CD8-positive, alpha-beta memory T cell (primary cell): ENCODE measurements at places on chromosomes 11 and 22.

DNA sequence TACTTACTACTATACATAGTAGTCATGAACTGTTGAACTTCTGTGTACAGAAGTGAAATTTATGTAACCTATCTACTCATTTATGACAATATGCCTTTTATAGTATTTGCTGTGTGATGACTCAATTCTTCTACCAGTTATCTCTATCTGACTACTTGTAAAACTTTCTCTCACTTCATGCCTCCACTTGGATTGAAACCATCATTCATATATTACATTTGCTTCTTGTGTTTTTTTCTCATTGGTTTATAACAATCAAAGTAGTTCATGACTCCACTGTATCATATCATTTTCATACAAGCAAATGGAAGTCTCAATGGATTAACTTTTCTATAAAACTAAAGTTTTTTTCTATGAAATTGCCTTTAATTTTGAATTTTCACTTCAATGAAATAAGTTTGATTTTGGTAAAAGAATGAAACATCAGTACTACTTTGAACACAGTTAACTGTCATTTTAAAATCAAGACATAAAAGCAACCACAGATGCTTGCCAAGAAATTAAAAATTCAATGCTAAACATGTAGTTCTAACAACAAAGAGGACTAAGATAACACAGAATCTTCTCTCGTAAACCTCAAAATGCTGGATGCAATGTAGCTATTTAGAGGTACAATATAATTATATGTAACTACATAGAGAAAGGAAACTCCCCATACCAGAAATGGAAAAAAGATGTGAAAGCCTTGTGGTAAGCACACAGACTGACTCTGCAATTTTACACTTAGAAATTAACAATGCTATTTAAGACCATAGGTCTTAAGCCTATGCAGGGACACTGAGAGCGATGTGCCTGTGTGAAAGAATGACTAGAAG is 27.6 kb upstream of the EXPH5 start:
- no peak overlapping the region for H3K27ac ChIP-seq
- DNase-seq, result no peak
- H3K27me3 ChIP-seq, result no peaks in the 10 kb centered on the region
- no peaks in the 10 kb centered on the region for H3K4me1 ChIP-seq
- no peaks in the 10 kb centered on the region for H3K36me3 ChIP-seq

GRCh38 chr11:128098781-128099180 is 488.6 kb downstream of the ETS1 start:
- H3K27ac ChIP-seq, result no peak overlapping the region
- H3K4me3 ChIP-seq, result no peak overlapping the region
- H3K4me1 ChIP-seq, result no peaks in the 10 kb centered on the region
- H3K27me3 ChIP-seq, result no peaks in the 10 kb centered on the region
- no peaks in the 10 kb centered on the region for H3K36me3 ChIP-seq

- DNase-seq, result no peak
- peaks cover 13% of the 10 kb centered on the region for H3K27me3 ChIP-seq
- H3K4me1 ChIP-seq, result no peaks in the 10 kb centered on the region
These were observed 11.0 kb upstream of the NECTIN1 start for GRCh38 chr11:119739975-119740374.

GRCh38 chr11:8329336-8329735 is 65.7 kb upstream of the LMO1 start:
- no peak overlapping the region for H3K4me3 ChIP-seq
- H3K27ac ChIP-seq, result no peak overlapping the region
- no peaks in the 10 kb centered on the region for H3K36me3 ChIP-seq
- no peak for DNase-seq
- no peaks in the 10 kb centered on the region for H3K4me1 ChIP-seq

DNA sequence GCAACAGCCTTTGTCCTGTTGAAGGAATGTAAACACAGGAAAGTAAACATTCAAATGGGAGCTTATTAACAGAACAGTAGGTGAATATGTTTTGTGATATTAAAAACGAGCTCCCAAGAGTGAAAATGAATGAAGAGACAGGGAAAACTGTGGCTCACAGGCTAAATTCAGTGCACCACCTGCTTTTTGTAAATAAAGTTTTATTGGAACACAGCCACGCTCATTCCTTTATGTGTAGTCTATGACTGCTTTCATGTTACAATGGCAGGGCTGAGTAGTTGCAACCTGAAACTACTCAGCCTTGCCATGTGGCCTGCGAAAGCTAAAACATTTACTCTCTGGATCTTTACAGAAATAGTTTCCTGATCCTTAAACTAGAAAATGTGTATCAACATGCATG is 136.9 kb downstream of the MYO18B start:
- no peak overlapping the region for H3K27ac ChIP-seq
- H3K27me3 ChIP-seq, result no peaks in the 10 kb centered on the region
- no peak overlapping the region for H3K4me3 ChIP-seq
- no peak for DNase-seq

GRCh38 chr11:102184269-102184987 is 74.2 kb downstream of the YAP1 start:
- H3K4me3 ChIP-seq, result no peak overlapping the region
- no peaks in the 10 kb centered on the region for H3K4me1 ChIP-seq
- H3K27me3 ChIP-seq, result no peaks in the 10 kb centered on the region
- H3K36me3 ChIP-seq, result no peaks in the 10 kb centered on the region
- no peak overlapping the region for H3K27ac ChIP-seq
- DNase-seq, result no peak

DNA sequence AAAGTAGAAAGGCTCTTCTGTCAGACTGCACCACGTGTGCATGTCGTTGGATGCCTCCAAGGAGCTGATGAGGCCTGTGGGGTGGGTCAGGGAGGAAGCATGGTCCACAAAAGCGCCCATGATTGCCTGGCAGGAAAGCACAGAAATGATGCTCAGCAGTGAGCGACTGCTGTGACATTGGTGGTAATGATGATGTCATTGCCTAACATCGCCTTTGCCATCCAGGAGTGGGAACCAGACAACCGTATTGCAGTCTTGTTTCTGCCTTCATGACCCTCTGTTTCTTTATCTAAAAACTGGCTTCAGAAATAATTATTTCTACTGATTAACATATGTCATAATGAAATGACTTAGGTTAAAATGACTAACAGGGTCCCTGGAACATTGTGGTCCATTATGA is 477.8 kb upstream of the B3GAT1 start:
- H3K4me1 ChIP-seq, result no peaks in the 10 kb centered on the region
- H3K4me3 ChIP-seq, result no peak overlapping the region
- no peak overlapping the region for H3K27ac ChIP-seq

- H3K4me3 ChIP-seq, result no peak overlapping the region
- no peaks in the 10 kb centered on the region for H3K4me1 ChIP-seq
- no peaks in the 10 kb centered on the region for H3K27me3 ChIP-seq
- peaks cover 8% of the 10 kb centered on the region for H3K36me3 ChIP-seq
- no peak overlapping the region for H3K27ac ChIP-seq
These were observed 21.5 kb downstream of the C11orf58 start for GRCh38 chr11:16759857-16760508.

DNA sequence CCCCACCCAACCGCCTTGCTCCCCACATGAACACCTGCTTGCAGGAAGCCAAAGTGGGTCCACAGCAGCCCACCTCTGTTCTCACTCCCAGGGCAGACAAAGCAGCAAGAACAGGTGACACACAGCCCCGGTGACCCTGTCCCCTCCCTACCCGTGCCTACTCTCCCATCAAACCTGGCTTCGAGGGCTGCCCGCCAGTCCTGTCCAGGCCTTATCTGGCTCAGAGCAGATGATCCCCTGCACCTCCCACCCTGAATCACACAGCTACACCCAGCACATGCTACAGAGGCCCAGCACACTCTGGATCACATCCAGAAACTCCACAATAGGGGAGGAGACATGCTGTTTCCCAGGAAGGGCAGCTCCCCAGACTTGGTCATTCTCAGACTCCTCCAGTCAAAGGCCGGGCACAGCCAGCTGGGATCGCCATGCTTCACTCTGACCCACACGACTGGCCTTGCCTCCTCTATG is 6.2 kb upstream of the RGL4 start:
- H3K4me3 ChIP-seq, result no peak overlapping the region
- no peaks in the 10 kb centered on the region for H3K36me3 ChIP-seq
- H3K27me3 ChIP-seq, result no peaks in the 10 kb centered on the region
- no peaks in the 10 kb centered on the region for H3K4me1 ChIP-seq
- no peak overlapping the region for H3K27ac ChIP-seq

- H3K4me1 ChIP-seq, result peaks cover 14% of the 10 kb centered on the region
- no peaks in the 10 kb centered on the region for H3K27me3 ChIP-seq
- peak; percentile 87 for DNase-seq
- peak within 1 kb of the TSS; percentile 95 for H3K4me3 ChIP-seq
- peak within 1 kb of the TSS; percentile 85 for H3K27ac ChIP-seq
- peaks cover 23% of the 10 kb centered on the region for H3K36me3 ChIP-seq
These were observed at the start of gene TOMM22 for GRCh38 chr22:38681582-38682335. TSS of gene TOMM22 (plus strand) at chr22:38681957. CDS start at chr22:38681979, 22 bp downstream.
